ENCODE measurements at places on chromosomes 4 and X.

DNA sequence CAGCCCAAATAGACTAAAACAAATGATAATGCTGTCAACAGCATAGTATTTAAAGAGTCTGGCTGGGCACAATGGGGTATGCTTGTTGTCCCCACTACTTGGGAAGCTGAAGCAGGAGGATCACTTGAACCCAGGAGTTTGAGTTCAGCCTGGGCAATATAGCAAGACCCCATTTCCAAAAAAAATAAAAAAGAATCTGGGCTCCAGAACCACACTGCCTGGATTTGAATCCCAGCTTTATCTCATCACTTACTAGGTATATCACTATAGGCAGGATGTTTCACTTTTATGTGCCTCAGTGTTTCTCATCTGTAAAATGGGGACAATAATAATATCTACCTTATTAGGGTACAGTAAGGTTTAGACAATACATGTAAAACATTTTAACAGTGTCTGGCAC lies 5.3 kb upstream of the G3BP2 start:
- DNase-seq, result no peak

DNA sequence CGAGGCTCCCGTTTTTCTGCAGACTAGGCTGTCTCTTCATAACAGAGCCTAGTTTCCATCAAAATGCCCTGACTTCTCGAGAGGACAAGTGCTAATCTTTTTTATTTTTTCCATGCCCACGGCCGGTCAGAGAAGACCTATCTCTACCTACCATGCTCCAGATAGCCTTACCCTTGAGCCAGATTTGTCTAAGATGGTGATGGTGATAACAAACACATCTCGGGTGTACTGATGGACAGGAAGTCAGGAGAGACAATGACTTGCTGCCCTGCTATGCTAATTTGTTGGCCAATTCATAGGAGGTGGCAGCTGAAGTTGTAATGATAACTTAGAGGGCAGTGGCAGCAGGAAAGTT lies 42.2 kb upstream of the NKRF start:
- DNase-seq, result no peak

DNA sequence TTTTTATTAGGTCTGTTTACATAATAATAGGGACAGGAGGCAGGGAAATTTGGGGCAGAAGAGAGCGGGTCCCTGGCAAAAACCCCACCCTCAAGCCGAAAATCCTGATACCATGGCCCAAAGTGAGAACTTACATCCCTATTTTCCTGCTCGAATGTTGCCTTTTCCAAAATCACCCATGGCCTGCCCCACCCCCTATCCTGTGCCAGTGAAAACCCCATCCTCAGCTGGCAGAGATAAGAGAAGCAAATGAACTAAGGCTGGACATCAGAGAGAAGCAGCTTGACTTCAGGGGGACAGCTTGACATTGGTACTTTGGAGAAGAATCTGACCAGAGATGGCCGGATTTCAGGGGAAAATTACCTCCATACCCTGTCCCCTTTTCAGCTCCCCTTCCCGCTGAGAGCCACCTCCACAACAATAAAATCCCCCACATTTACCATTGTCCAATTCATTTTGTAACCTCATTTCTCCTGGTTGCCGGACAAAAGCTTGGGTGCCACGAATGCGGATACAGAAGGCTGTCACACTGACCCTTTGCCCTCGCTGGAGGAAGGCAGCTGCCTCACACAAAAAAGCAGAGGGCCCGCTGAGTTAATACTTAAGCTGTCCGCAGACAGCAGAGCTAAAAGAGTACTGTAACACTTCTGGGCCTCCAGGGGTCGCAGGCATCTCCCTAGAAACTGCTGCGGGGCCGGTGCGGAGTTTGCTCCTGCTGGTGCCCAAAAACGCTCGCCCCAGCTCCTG lies 196.2 kb downstream of the SNCA start:
- no peak for DNase-seq

GRCh38 chr4:100268789-100269188 lies 78.5 kb upstream of the DDIT4L start:
- peak; percentile 30 for DNase-seq

DNA sequence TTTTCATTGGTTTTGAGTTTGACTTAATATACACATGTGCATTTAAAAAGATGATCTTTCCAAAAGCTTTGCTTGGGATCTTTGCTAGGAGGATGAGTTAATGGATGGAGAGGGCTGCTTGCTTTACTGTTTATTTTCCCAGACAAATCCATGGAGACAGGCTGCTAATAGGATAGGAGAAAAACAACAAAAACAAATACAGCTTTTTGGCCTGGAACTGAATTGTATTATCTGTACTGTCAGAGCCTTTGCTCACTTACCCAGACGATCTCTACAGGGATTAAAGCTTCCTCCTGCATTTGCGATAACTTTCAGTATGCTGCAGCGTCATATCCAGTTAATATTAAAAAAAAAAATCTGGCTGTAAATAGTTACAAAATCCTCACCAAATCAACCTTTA lies 190.8 kb upstream of the NUDT6 start:
- no peak for DNase-seq

GRCh38 chrX:78029663-78030062 lies 60.2 kb upstream of the PGAM4 start:
- DNase-seq, result peak; percentile 15

- DNase-seq, result no peak
These were observed 422.9 kb downstream of the SPRY1 start for GRCh38 chr4:123819362-123820035.

- no peak for DNase-seq
These were observed 65.5 kb downstream of the SH3RF1 start for GRCh38 chr4:169205075-169205743.

DNA sequence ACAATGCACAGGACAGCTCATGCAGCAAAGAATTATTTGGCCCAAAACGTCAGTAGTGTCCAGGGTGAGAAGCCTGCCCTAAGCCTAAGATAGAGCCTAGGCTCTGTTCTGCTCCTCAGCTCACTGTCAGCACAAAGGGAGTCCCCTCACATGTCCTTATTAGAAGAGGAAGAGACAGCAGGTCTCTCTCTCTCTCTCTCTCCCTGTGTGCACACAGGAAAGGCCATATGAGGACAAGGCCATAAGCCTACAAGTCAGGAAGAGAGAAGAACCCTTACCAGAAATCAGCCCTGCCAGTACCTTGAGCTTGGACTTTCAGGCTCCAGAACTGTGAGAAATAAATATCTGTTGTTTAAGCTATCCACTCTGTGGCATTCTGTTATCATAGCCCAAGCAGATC lies 20.4 kb downstream of the FAM184B start:
- no peak for DNase-seq

DNA sequence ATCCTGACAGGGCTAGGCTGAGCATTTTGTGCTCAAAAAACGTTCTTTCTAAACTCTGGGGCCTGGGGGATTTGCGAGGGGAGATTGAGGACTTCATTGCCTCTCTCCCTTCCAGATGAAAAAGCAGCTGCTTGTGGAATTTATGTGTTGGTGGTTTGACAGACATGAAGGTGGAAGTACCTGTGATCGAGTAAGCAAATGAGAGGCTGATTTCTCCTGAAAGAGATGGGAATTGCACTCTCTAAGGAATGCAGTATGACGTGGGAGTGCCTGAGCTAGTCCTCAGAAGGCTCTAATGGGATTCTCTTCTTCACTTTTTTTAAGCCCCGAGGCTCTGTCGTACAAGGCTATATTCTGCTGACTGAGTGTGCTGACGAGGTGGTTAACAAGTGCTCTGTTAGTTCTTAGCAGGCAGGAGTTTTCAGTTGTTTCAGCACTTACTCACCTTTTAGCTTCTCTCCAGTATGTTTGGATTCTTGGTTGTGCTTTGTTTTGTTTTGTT lies 426.8 kb upstream of the CNKSR2 start:
- DNase-seq, result no peak

- no peak for DNase-seq
These were observed 7.4 kb downstream of the DOK7 start for GRCh38 chr4:3470244-3471097.

Data from NCI-H748 treated with DMSO at 0.1 percent for 48 hours (cell line).